ENCODE measurements at places on chromosomes 2 and 18. TPM values are rescaled to one million over a fixed set of nuclear protein-coding genes. Genes with fewer than 3 reads are reported as not detected.

AP1S3 gene
- total RNA-seq, result 5.9 TPM

SLC4A3 gene
- 2.1 TPM for total RNA-seq

TPO gene
- total RNA-seq, result not detected

MCFD2 gene
- total RNA-seq, result 179 TPM

LOXL3 gene
- 57.5 TPM for total RNA-seq

TGFA gene
- 0.28 TPM for total RNA-seq

All from smooth muscle cell of bladder (primary cell).